ENCODE measurements at places on chromosomes 16 and 17. TPM values are rescaled to one million over a fixed set of nuclear protein-coding genes. Genes with fewer than 3 reads are reported as not detected.

Gene INCA1
- 4.9 TPM for polyA plus RNA-seq

Gene KRTAP2-2
- polyA plus RNA-seq: not detected

Gene SLX4
- 6.1 TPM for polyA plus RNA-seq

Gene C17orf50
- not detected for polyA plus RNA-seq

Gene NOXO1
- polyA plus RNA-seq: 0.38 TPM

Gene PRSS22
- not detected for polyA plus RNA-seq

Gene ETV4
- 6.4 TPM for polyA plus RNA-seq

Gene ASGR2
- 0.94 TPM for polyA plus RNA-seq

Gene MYL4
- 6,112 TPM for polyA plus RNA-seq

Gene KRT35
- not detected for polyA plus RNA-seq
